M059J (cell line): ENCODE measurements at places on chromosomes 6 and 20.

- DNase-seq = no peak
Observed at GRCh38 chr6:33314943-33315792, 1.3 kb upstream of the TAPBP start.

- no peak for DNase-seq
Observed at GRCh38 chr6:146634022-146634421, 35.2 kb downstream of the ADGB start.

GRCh38 chr20:33362898-33363297 is 38.4 kb downstream of the CDK5RAP1 start:
- DNase-seq = no peak

GRCh38 chr6:159376516-159377158 is 207.4 kb downstream of the FNDC1 start:
- DNase-seq = no peak
